Activated naive CD8-positive, alpha-beta T cell treated with anti-CD3 and anti-CD28 coated beads, Interleukin-2, amount 50 U/mL, for 16 hours (primary cell): ENCODE measurements at places on chromosomes 1 and 21.

DNA sequence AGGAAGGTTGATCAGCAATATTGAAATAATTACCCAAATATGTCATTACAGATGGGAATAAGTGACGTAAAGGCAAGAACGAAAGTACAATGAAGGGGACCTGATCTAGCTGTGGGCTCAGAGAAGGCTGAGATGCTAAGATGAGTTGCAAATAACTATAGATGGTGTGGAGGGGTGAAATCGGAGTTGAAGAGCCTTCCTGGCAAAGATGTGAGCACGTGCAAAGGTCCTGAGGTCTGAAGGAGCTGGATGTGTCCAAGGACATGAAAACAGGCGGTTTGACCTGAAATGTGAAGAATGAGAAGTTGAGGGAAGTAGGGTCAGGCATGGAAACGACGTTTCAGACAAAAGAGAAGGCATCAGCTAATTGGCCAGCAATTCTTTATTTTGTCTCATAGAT is 61.6 kb upstream of the SLC45A1 start:
- DNase-seq = no peak

DNA sequence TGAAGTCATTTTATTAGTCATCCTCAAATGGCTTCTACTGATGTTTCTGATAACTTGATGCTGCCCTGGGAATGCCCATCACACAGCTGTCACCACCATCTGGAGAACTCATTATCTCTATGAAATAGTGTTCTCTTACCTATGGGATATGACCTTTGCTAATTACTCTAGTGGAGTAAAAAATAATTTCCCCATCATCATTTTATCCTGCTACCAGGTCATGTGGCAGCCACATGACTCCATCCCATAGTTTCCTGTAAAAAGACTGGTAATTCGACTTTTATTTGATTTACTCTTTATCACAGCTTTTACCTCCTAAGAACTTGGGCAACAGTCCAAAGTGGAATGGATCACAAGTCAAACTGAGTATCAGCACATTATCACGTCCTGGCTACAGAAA is 76.1 kb upstream of the USP25 start:
- DNase-seq = no peak

DNA sequence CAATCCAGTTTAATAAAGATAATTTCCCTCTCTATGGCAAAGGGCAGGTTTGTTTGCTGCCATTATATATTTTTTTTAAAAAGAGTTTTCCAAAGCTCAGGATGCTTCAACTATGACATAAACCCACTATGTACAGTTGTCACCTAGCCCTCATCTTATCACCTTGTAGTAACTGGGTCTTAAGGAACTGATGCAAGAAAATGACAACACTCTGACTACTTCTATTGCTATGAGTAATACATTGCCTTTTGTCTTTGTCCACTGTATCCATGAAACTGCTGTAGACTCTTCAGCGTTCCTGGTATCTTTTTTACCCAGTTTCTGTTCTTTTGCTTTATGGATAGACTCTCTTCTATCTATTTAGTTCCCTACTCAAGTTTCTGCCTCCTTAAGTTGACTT is 586.5 kb downstream of the NEGR1 start:
- DNase-seq = no peak

GRCh38 chr1:59506952-59507351 is 210.1 kb downstream of the FGGY start:
- no peak for DNase-seq

DNA sequence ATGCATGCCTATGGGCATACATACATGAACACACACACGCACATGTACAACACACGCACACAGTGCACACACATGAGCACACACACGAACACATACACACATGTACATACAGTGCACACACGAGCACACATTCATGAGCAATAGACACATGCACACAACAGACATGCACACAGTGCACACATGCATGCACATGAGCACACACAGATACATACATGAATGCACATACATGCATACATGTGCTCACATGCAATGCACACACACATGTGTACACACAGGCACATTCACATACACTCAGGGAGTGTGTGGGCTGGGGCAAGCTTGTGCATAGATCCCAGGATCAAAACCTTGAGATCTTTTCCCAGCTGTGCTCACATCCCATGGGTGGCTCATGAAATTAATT is 18.9 kb downstream of the CRYAA start:
- no peak for DNase-seq

DNA sequence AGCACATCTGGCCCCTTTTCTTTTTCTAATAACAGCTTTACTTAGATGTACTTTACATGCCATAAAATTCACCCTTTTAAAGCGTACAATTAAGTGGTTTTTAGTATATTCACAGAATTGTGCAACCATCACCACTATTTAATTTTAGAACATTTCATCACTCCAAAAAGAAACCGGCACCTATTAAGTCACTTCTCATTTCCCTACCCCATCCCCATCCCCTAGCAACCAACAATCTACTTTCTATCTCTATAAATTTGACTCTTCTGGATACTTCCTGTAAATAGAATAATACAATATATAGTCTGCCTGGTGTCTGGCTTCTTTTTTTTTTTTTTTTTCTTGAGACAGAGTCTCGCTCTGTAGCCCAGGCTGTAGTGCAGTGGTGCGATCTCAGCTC is 59.5 kb upstream of the ENAH start:
- DNase-seq = no peak

- no peak for DNase-seq
Observed at GRCh38 chr1:54475946-54476516, 69.8 kb upstream of the SSBP3 start.

DNA sequence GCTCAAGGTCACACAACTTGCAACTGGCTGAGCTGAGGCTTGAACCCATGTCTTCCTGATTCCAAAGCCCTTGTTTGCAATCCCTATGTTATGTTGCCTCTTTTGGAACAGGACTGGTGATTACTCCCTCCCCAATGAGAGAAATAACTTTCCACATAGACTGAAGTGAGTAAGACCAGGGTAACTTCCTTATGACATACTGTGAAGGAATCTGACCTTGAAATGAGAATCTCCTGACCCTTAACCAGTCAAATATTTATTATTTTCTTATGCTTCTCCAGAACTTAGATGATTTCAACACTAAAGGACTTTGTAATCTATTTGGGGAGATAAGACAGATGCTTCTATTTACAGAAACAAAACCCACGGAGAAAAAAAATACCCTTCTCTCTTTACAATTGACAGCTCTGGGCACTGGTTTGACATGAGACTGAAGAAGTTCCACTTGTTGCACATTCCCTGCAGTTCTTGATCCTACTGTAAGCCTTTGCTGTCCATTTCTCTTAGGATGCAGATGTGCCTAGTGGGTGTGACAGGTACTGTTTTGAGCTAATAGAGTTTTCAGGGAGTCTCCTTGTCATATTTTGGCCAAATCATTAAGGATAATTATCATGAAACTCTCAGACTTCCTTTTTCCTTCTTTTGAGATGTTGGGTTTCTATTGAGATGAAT is 3.9 kb upstream of the RPTN start:
- no peak for DNase-seq

DNA sequence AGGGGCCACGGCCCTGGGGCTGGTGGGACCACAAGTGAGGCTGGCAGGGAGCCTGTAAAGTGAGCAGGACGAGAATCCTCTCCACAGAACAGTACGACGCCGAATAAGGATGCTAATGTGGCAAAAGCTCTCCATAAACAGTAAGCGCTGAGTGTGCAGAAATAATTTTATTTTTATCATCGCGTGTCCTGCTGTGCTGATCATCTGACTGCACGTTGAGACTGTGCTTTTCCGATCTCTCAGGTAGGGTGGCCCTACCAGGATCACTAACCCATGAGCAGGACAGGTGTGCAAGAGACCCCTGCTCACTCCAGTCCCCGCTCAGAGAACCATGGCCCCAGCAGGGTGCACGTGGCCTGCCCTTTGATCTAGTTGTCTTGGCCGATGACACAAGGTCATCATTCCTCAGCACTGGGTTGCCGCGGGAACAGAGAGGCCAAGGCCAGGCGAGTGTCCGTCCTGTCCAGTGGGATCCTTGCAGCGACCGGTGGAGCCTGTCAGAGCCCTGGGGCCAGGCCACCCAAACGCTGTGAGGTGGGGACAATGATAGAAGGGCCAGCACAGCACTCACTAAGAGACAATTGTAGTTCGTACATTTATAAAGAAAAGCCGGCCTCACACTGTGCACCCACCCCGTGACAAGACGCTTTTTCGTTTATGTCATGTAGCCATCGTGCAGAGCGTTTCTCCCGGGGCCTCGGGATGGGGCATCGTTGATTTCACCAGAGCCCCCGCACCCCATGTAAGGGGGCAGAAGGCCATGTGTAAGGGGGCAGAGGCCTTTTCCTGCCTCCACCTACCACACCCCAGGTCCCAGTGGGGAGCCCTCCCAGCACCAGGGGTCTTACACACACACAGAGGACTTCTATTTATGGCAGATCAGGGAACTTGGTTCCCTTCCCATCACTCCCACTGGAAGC is 52.7 kb upstream of the ADARB1 start:
- no peak for DNase-seq

GRCh38 chr1:118246646-118247045 is 61.6 kb upstream of the SPAG17 start:
- DNase-seq = no peak

DNA sequence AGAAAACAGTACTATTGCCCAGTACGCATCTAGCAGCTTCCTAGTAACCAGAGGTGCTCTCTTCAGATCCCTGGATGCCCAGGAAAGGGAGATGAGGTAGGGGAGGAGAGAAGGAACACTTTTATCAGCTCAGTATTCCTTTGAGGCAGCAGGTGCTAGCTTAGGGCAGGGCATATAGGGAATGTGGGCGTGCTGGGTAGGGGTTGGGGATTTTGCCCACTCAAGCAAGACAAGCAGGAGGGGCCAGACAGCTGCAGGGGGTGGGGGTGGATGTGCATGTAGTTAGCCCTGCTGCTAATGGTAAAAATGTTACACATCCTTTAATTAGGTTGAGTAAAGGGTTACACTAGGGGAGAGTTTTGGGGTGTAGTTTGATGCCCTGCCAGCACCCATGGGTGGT is 18.1 kb upstream of the AVPR1B start:
- no peak for DNase-seq

DNA sequence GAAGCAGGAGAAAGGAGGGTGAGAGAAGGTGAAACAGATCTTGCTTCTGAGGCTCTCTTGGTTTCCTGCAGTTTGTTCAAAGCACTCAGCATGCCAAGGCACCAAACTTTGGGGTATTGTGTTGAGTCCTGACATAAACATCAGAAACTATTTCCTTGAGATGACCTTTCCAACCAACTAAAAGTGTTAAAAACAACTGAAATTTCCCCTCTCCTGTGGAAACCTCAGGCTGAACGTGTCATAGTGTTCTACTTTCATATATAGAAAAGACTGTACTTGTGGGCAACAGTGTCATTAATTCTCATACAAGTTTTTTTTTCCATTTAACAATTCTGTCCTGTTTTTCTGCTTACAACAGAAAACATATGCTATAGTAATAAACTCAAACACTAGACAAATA is 6.3 kb upstream of the LYST start:
- DNase-seq = no peak

DNA sequence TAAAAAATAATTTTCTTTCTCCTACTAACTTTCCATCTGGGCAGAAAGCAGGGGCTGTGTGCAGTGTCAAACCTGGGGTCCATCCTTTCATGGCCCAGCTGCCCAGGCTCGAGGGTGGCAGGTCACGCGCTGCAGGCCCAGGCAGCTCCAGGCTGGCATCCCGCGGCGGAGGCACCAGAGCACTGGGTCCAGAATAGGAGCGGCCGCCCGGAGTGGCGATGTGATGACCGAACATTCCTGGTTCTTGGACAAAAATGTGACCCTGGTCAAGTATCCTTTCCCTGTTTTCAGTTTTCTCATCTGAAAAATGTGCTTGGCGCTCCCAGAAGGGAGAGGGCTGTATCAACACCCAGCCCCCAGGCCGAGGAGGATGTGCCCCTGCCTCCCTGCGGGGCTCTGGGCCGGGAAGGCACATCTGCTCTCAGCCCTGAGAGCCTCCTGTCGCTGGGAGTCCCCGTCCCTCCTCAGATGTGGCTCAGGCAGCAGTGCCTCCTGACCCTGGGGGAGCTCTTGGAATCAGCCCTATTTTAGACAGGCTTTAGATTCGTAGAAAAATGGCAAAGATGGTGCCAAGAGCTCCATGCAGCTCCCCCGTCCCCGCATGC is 29.3 kb downstream of the SLX9 start:
- no peak for DNase-seq

DNA sequence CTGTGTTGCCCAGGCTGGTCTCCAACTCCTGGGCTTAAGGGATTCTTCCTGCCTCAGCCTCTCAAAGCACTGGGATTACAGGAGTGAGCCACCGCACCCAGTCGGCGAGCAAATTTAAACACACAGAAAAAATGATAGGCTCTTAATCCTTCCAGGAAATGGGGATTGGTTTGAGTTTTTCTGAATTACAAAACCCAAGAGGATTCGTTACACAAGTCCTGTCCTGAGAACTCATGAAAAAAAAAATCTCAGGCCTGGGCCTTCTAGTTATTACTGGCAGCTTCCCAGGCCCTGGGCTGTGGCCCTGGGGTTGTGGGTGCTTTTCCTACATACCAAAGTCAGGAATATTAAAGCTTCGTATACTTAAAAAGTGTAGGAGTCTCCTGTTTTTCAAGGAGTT is 6.3 kb upstream of the IFNGR2 start:
- DNase-seq = no peak

GRCh38 chr1:214700437-214700836 is 97.4 kb downstream of the CENPF start:
- DNase-seq = no peak

DNA sequence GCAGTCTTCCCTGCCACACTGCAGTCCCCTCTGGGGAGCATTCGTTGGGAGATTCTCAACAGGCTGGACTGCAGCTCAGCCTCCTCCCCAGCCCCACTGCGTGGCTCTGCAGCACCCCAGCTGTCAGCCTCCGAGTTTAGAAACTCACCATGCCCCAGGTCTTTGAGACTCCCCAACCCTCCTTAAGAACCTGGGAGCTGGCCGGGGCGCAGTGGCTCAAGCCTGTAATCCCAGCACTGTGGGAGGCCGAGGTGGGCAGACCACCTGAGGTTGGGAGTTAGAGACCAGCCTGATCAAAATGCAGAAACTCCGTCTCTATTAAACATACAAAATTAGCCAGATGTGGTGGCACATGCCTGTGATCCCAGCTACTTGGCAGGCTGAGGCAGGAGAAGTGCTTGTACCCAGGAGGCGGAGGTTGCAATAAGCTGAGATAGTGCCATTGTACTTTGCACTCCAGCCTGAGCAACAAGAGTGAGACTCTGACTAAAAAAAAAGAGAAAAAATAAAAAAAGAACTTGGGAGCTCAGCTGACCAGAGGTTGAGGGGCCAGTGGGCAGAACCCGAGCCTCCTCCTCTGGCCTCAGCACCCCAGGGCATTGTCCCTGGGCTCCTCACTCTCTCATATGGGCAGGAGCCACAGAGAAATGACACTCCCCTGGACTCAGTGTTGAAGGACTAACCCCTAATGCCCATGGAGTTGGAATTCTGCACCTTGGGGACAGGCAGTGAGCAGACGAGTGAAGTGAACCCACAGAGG is 5.6 kb downstream of the OLIG2 start:
- no peak for DNase-seq

- DNase-seq = no peak
Observed at GRCh38 chr1:227744668-227745067, 9.4 kb downstream of the SNAP47 start.

GRCh38 chr1:150529017-150529416 is 13.5 kb downstream of the FALEC start:
- DNase-seq = no peak
